ENCODE measurements at places on chromosomes 1 and 21. TPM values are rescaled to one million over a fixed set of nuclear protein-coding genes. Genes with fewer than 3 reads are reported as not detected.

GRCh38 chr1:241181471-241181870 lies 175.5 kb downstream of the RGS7 start:
- no peaks in the 10 kb centered on the region for H3K27me3 ChIP-seq
- H3K4me1 ChIP-seq = no peaks in the 10 kb centered on the region
- no peak overlapping the region for H3K27ac ChIP-seq
- no peak for DNase-seq
- H3K36me3 ChIP-seq = no peaks in the 10 kb centered on the region

DNA sequence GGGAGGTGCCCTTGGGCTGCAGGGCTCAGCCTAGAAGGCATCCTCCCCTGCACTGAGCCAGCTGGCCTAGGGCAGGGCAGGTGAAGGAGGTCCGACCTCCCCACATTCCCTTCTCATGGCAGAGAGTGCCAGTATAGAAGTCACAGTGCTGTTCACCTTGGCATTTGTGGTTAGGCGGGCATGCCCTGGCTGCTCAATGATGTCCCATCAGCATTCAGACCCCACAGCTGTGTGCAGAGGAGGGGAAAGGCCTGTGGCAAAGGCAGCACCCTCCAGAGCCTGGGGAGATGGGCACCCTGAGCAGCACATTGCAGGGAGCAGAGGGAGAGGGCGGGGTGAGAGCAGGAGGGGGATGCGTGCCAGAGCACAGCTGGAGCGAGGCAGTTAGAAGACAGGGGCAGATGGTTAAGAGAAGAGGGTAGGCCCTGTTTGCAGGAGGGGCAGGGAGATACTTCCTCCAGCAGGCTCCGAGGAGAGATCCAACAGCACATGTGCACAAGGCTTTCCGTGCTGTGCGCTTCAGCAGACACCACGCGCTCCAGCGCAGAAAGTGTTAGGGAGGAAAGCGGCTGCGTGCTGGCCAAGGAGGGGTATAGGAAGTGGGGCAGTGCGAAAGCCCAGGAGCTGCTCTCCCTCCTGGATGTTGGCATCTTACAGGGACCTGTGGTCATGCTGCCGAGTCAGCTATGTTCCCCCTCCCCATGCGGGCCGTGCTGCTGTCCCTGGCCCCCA lies 43.7 kb upstream of the COL6A1 start:
- no peaks in the 10 kb centered on the region for H3K36me3 ChIP-seq
- no peaks in the 10 kb centered on the region for H3K27me3 ChIP-seq
- no peak overlapping the region for H3K27ac ChIP-seq
- no peak overlapping the region for H3K4me3 ChIP-seq

GRCh38 chr1:160124705-160125478 lies 9.3 kb downstream of the ATP1A2 start:
- no peaks in the 10 kb centered on the region for H3K4me1 ChIP-seq
- H3K36me3 ChIP-seq = no peaks in the 10 kb centered on the region
- no peak overlapping the region for H3K4me3 ChIP-seq
- DNase-seq = no peak
- H3K27me3 ChIP-seq = no peaks in the 10 kb centered on the region

- peaks cover 3% of the 10 kb centered on the region for H3K4me1 ChIP-seq
- no peak overlapping the region for H3K4me3 ChIP-seq
- no peaks in the 10 kb centered on the region for H3K36me3 ChIP-seq
- no peaks in the 10 kb centered on the region for H3K27me3 ChIP-seq
- DNase-seq = no peak
These were observed 8.6 kb upstream of the RASSF5 start for GRCh38 chr1:206498685-206499084.

DNA sequence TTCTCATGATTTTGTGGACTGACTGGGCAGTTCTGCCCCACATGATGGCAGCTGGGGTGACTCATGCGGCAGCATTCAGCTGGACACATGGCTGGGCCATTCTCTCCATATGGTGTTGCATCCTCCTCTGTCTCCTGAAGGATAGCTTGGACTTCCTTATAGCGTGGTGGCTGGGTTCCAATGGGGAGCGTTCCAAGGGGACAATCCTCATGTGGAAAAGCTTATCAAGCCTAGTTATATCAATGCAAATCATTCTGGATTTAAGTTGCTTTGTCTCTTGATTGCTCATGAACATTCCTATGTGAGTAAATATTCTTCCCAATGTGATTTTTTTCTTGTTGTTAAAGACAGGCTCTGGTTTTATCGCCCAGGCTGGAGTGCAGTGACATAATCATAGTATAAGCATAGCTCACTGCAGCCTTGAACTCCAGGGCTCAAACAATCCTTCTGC lies 13.2 kb upstream of the SLC2A1 start:
- no peaks in the 10 kb centered on the region for H3K27me3 ChIP-seq
- no peak overlapping the region for H3K27ac ChIP-seq
- no peaks in the 10 kb centered on the region for H3K36me3 ChIP-seq
- no peak for DNase-seq
- no peak overlapping the region for H3K4me3 ChIP-seq

- no peak for DNase-seq
- H3K27ac ChIP-seq = no peak overlapping the region
- H3K36me3 ChIP-seq = no peaks in the 10 kb centered on the region
- H3K4me1 ChIP-seq = no peaks in the 10 kb centered on the region
- no peaks in the 10 kb centered on the region for H3K27me3 ChIP-seq
- H3K4me3 ChIP-seq = no peak overlapping the region
These were observed 24.7 kb upstream of the FCGR2A start for GRCh38 chr1:161480381-161481035.

DNA sequence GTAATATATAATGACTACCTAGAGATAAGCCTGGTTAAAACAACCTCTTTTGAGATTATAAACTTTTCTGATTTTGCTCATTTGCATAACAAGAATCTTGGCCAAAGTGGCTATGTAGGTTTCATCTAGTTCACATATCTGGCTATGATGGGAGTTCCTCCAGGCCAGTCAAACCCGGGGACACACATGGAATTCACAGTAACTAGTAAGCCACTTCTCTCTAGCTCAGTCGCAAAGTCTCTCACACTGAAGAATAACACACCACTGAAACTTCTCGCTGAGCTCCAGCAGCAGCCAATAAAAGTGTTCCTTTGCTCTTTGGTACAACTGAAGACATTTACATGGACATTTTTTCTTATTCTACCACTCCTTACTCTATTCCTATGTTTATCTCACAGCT lies 36.0 kb upstream of the GRIK1 start:
- no peak for DNase-seq
- no peak overlapping the region for H3K27ac ChIP-seq
- H3K36me3 ChIP-seq = no peaks in the 10 kb centered on the region
- no peak overlapping the region for H3K4me3 ChIP-seq
- H3K27me3 ChIP-seq = no peaks in the 10 kb centered on the region
- H3K4me1 ChIP-seq = no peaks in the 10 kb centered on the region

INSRR gene
- total RNA-seq = 0.15 TPM

DNA sequence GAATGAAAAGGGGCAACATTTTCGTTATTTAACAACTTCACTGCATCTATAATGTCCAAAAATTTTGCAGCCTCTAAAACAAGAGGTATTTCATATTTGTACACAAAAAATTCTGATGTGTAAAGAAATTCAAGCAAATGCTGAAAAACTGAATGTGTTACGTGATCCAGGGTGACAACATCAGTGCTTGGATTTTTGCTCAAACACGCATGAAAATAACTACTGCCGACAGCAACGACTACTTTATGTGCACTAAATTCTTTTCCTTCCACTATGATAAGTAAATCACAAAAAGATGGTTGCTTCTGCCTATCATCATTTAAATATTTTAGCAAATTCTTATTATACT lies 53.4 kb upstream of the ASPM start:
- H3K4me3 ChIP-seq = peak overlapping the region; percentile 51
- H3K27me3 ChIP-seq = no peaks in the 10 kb centered on the region
- H3K36me3 ChIP-seq = no peaks in the 10 kb centered on the region

- H3K4me1 ChIP-seq = peaks cover 8% of the 10 kb centered on the region
- no peaks in the 10 kb centered on the region for H3K36me3 ChIP-seq
- H3K27me3 ChIP-seq = no peaks in the 10 kb centered on the region
- peak; percentile 15 for DNase-seq
These were observed 175.6 kb downstream of the NRIP1 start for GRCh38 chr21:14889080-14889810.

KRTAP21-2 gene
- not detected for total RNA-seq

GRCh38 chr1:61157468-61157987 lies 75.2 kb downstream of the NFIA start:
- H3K36me3 ChIP-seq = no peaks in the 10 kb centered on the region
- no peak for DNase-seq
- peaks cover 4% of the 10 kb centered on the region for H3K4me1 ChIP-seq
- H3K27ac ChIP-seq = peak overlapping the region; percentile 28
- H3K4me3 ChIP-seq = no peak overlapping the region
- H3K27me3 ChIP-seq = no peaks in the 10 kb centered on the region

DNA sequence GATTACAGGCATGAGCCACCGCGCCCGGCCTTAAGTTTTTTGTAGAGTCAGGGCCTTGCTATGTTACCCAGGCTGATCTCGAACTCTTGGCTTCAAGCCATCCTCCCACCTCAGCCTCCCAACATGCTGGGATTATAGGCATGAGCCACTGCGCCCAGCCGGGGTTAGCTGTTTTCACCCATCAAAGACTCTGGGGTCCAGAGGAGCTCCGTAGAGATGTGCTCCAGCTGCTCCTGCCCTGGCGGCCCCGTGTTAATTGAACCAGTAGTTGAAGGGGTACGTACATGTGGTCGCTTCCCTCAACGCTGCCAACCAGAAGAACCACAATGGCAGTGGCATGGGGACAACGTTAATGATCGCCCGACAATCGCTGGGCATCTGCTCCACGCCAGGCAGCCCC lies 72.0 kb downstream of the NPHP4 start:
- no peak overlapping the region for H3K4me3 ChIP-seq
- H3K4me1 ChIP-seq = peaks cover 11% of the 10 kb centered on the region
- no peaks in the 10 kb centered on the region for H3K27me3 ChIP-seq
- DNase-seq = no peak
- H3K27ac ChIP-seq = no peak overlapping the region

DNA sequence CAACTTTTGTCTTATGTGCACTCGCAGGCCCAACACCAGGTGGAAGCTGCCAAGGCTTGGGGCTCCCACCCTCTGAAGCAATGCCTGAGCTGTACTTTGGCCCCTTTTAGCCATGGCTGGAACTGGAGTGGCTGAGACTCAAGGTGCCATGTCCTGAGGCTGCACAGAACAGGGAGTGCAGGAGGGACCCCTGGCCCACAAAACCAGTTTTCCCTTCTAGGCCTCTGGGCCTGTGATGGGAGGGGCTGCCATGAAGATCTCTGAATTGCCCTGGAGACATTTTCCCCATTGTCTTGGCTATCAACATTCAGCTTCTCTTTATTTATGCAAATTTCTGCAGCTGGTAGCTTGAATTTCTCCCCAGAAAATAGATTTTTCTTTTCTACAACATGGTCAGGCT lies 57.6 kb downstream of the ROR1 start:
- DNase-seq = no peak
- no peak overlapping the region for H3K4me3 ChIP-seq
- no peaks in the 10 kb centered on the region for H3K36me3 ChIP-seq
- peaks cover 3% of the 10 kb centered on the region for H3K4me1 ChIP-seq
- no peaks in the 10 kb centered on the region for H3K27me3 ChIP-seq
- H3K27ac ChIP-seq = no peak overlapping the region

- H3K4me3 ChIP-seq = no peak overlapping the region
- no peak for DNase-seq
- H3K36me3 ChIP-seq = no peaks in the 10 kb centered on the region
These were observed 66.1 kb downstream of the CYYR1 start for GRCh38 chr21:26506956-26507355.

- H3K4me1 ChIP-seq = peaks cover 16% of the 10 kb centered on the region
- H3K27me3 ChIP-seq = no peaks in the 10 kb centered on the region
- no peak overlapping the region for H3K4me3 ChIP-seq
- H3K27ac ChIP-seq = no peak overlapping the region
These were observed 46.4 kb downstream of the TTC39A start for GRCh38 chr1:51283979-51284378.

DNAJC6 gene
- total RNA-seq = 0.83 TPM

- no peak for DNase-seq
- no peaks in the 10 kb centered on the region for H3K27me3 ChIP-seq
- peaks cover 17% of the 10 kb centered on the region for H3K4me1 ChIP-seq
- no peaks in the 10 kb centered on the region for H3K36me3 ChIP-seq
- no peak overlapping the region for H3K27ac ChIP-seq
These were observed 1.5 kb upstream of the GPX7 start for GRCh38 chr1:52600533-52601179.

DHRS3 gene
- total RNA-seq = 60.5 TPM

TMPRSS15 gene
- not detected for total RNA-seq

LCE1A gene
- not detected for total RNA-seq

CD2 gene
- total RNA-seq = 1.4 TPM

- H3K4me3 ChIP-seq = no peak overlapping the region
- H3K27me3 ChIP-seq = no peaks in the 10 kb centered on the region
- no peak for DNase-seq
- no peaks in the 10 kb centered on the region for H3K36me3 ChIP-seq
- no peaks in the 10 kb centered on the region for H3K4me1 ChIP-seq
- H3K27ac ChIP-seq = no peak overlapping the region
These were observed 28.3 kb downstream of the BACH1 start for GRCh38 chr21:29326914-29327554.

HES2 gene
- total RNA-seq = 0.15 TPM

- DNase-seq = no peak
- peaks cover 11% of the 10 kb centered on the region for H3K4me1 ChIP-seq
- no peak overlapping the region for H3K27ac ChIP-seq
- H3K4me3 ChIP-seq = no peak overlapping the region
These were observed 2.1 kb downstream of the TMEM240 start for GRCh38 chr1:1538334-1538733.

VANGL2 gene
- 5.6 TPM for total RNA-seq

- no peaks in the 10 kb centered on the region for H3K27me3 ChIP-seq
- no peaks in the 10 kb centered on the region for H3K4me1 ChIP-seq
- no peaks in the 10 kb centered on the region for H3K36me3 ChIP-seq
- DNase-seq = no peak
These were observed 54.4 kb upstream of the STUM start for GRCh38 chr1:226494092-226494609.

OR6N1 gene
- total RNA-seq = not detected

DNA sequence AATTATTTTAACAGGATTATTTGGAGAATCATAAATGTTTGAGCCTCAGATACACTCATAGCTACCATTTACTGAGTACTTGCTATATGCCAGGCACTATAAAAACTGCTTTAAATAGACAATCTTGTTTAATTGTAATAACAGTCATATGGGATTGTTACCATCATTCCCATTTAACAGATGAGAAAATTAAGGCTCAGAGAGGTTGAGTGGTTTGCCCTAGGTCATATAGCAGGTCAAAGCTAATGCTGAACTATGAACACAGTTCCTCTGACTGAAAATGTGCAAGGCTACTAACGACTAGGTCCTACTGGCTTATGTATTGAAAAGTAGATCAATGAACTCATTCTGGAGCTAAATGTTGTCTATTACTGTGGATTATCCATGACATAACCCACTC lies 63.4 kb downstream of the DDR2 start:
- H3K4me1 ChIP-seq = peaks cover 37% of the 10 kb centered on the region
- H3K27ac ChIP-seq = no peak overlapping the region
- no peak overlapping the region for H3K4me3 ChIP-seq
- no peak for DNase-seq
- H3K27me3 ChIP-seq = no peaks in the 10 kb centered on the region
- no peaks in the 10 kb centered on the region for H3K36me3 ChIP-seq

PCBP3 gene
- total RNA-seq = 10.1 TPM

TMEM54 gene
- total RNA-seq = 23.9 TPM
